ENCODE measurements at places on chromosomes 7 and 10. TPM values are rescaled to one million over a fixed set of nuclear protein-coding genes. Genes with fewer than 3 reads are reported as not detected.

DNA sequence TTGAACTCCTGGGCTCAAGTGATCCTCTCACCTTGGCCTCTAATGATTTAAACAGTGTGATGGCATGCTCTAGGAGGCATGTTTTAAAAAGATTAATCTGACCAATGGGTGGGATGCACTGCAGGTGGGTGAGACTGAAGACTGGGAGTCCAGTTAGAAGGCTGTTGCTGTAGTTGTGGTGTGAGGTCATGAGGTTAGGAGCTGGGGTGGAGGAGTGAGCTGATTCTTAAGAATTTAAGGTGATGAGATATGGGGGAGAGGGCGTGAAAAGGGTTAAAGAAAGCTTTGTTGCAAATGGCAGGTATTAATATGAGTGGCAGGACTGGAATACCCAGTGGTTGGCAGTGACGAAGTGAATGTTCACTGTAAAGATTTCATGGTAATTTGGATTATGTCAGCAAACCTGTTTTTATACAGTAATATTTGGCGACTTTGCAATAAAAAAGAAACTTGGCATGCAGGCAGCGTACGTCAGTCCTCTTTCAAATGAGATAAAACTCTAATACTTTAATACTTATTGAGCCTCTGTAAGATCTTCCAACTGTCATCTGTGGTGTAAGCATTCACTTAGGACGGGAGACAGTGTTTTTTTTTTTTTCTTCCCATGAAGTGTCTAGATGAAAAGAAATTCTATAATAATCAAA, 72.8 kb upstream of the MTPN start:
- H3K4me3 ChIP-seq: no peak overlapping the region
- DNase-seq: no peak
- H3K4me1 ChIP-seq: no peaks in the 10 kb centered on the region
- H3K36me3 ChIP-seq: peaks cover 11% of the 10 kb centered on the region

DNA sequence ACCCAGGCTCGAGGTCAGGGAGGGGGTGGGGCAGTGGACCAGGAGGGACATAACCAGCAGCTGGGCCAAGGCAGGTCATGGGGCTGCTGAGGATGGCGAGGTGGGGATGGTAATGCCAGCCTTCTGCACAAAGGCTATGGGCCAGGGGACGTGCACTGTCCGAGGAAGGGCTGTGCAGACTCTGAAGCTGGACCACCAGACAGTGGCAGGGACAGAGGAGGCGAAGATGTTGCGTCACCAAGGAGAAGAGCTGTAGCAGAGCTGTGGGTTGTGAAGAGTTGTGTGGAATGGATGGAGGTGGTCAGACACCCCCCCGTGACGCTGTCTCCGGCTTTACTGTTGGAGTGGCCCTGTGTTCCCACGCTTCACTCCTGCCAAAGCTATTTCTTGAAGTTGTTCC, 1.8 kb downstream of the CLEC2L start:
- no peak for DNase-seq
- H3K27me3 ChIP-seq: peaks cover 72% of the 10 kb centered on the region
- H3K4me3 ChIP-seq: no peak overlapping the region
- peaks cover 3% of the 10 kb centered on the region for H3K4me1 ChIP-seq

DNA sequence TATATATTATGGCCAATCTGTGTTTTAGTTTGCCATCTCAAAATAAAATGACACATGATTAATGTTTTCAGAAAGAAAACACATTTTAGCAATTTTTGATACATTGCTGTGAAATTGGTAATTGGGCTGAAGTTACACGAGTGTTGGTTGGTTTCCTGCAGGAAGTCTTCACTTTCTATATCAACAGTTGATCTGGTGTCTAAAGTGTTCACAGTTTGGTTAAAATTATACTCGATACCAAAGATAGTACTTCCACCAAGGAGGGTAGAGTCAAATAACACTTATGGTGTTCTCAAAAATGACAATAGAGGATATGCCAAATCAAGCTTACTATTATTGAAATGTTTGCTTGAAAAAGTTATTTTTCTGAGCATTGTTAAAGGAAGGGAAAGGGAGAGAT, 120.3 kb upstream of the GLCCI1 start:
- no peak overlapping the region for H3K4me3 ChIP-seq
- no peak overlapping the region for H3K27ac ChIP-seq
- no peaks in the 10 kb centered on the region for H3K27me3 ChIP-seq

DNA sequence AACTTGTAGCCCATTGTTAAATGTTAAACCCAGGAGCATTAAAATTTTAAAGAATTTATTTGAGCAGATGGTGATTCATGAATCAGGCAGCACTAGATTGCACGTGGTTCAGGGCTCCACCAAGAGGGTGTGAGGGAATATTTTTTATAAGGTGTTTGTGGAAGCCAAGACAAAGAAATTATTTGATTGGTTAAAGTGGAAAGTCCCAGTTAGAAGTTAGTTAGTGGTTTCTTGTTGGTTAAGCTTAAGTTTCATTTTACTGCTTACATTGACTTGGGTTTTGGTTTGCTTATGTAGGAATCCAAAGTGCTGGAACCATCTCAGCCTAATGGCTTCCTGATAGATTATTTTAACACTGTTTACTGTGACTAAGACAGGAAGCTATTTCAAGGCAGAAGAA, 906.2 kb downstream of the LRMDA start:
- H3K36me3 ChIP-seq: peaks cover 4% of the 10 kb centered on the region
- no peaks in the 10 kb centered on the region for H3K27me3 ChIP-seq
- no peak for DNase-seq
- H3K27ac ChIP-seq: 0 out of 2 replicates have a peak overlapping the region, but pooled peaks have one; percentile 93
- peaks cover 37% of the 10 kb centered on the region for H3K4me1 ChIP-seq

DNA sequence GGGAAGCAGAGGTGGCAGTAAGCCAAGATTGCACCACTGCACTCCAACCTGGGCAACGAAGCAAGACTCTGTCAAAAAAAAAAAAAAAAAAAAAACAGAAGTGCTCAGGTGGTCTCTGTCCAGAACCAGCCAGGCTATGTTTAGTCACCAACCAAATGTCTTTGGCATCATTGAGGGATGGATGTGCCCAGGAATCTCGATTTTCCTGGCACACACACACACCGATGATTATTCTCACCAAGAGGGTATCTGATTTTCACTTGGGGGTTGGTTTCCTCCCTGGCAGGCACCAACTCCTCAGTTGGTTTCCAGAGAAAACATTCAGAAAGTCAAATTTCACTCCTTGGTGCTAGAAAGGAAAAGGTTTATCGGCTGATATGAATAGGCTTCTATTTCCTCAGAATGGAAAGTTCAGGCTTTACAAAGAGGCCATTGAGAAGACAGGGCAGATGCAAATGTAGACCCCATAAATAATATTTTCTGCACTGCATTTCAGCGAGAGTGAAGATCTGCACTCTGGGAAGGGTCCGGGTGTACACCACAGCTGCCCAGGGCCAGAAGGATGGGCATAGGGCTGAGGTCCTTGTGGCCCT, 154.8 kb downstream of the TNS3 start:
- DNase-seq: no peak
- H3K4me3 ChIP-seq: no peak overlapping the region
- H3K4me1 ChIP-seq: no peaks in the 10 kb centered on the region
- peaks cover 5% of the 10 kb centered on the region for H3K36me3 ChIP-seq

The KCNH2 gene
- total RNA-seq: 14.6 TPM

GRCh38 chr7:22660293-22660692, 66.7 kb upstream of the IL6 start:
- no peaks in the 10 kb centered on the region for H3K36me3 ChIP-seq
- no peaks in the 10 kb centered on the region for H3K27me3 ChIP-seq
- no peak overlapping the region for H3K27ac ChIP-seq
- peaks cover 23% of the 10 kb centered on the region for H3K4me1 ChIP-seq
- H3K4me3 ChIP-seq: no peak overlapping the region

The EXOC6 gene
- 5.0 TPM for total RNA-seq

GRCh38 chr7:122394512-122394911, 90.0 kb upstream of the FEZF1 start:
- no peak overlapping the region for H3K4me3 ChIP-seq
- H3K4me1 ChIP-seq: peaks cover 26% of the 10 kb centered on the region
- no peaks in the 10 kb centered on the region for H3K36me3 ChIP-seq
- H3K27me3 ChIP-seq: no peaks in the 10 kb centered on the region

GRCh38 chr10:91043173-91043910, 122.5 kb upstream of the ANKRD1 start:
- H3K4me1 ChIP-seq: no peaks in the 10 kb centered on the region
- DNase-seq: no peak
- H3K27me3 ChIP-seq: peaks cover 17% of the 10 kb centered on the region

DNA sequence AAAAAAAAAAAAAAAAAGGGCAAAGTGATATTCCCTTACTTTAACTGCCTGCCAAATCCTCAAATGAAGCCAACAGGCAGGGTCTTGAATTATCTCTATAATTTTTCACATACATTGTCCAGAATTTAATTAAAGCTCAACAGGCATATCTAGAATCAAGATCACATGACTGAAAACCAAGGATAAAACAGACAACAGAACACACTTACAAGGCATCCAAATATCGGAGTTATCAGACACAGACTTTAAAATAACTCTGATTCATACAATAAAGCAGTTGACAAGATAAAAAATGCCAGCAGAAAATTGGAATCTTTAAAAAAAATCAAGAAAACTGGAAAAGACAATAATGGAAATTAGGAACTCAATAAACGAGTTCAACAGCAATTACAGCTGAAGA, 10.7 kb downstream of the CYTH3 start:
- no peak for DNase-seq
- no peaks in the 10 kb centered on the region for H3K27me3 ChIP-seq
- H3K27ac ChIP-seq: no peak overlapping the region
- H3K36me3 ChIP-seq: no peaks in the 10 kb centered on the region
- H3K4me1 ChIP-seq: peaks cover 33% of the 10 kb centered on the region
- no peak overlapping the region for H3K4me3 ChIP-seq

DNA sequence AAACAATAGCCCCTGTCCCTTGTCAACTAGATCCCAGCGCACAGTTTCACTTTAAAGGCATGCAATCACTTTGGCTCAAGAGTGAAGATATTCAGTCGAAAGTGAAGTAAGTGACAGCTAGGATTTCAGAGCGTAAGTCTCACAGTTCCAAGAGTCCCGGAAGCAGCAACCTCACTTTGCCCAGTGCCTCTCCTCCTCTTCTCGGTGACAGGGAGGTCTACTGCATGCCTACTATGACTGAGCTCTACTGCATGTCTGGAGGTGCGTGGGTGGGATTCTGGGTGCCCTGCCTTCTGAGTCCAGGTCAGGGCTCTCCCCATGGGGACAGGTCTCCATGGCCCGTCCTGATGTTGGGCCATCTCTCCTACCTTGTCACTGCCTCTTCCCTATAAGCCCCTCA, 17.0 kb downstream of the PRKCQ start:
- no peak overlapping the region for H3K27ac ChIP-seq
- H3K4me1 ChIP-seq: peaks cover 21% of the 10 kb centered on the region
- DNase-seq: no peak
- no peaks in the 10 kb centered on the region for H3K36me3 ChIP-seq

DNA sequence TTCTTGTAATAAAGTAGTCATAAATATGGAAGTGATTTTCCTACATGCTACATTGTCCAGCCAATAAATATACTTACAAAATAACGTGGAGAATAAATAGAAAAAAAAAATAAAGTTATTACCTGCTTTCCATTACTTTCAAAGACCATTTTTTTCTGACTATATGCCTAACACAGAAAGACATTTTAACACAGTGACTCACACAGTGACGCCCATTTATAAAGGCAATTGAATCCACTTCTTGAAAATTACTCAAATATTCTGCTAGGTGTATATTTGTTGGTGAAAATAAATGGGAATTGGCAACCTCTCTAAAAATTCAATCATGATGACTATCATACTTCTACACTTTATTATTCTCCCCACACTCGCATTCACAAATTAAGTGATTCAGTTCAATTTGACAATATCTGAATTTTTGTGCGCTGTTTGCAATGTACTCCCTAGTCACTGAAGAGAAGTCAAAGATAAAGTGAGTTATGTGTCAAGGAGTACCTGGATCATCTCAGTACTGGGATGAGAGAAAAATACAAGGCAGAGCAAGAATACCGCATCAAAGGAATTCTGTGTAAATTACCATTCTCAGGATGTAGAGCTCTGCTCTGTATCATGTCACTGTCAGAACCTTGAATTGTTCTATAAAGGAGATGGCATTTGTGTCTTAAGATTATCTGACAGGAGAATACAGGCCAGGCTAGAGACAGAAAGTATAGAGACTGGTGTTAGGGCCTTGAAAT, 642.7 kb downstream of the IPMK start:
- DNase-seq: no peak
- H3K36me3 ChIP-seq: no peaks in the 10 kb centered on the region
- no peak overlapping the region for H3K4me3 ChIP-seq
- H3K27ac ChIP-seq: no peak overlapping the region

GRCh38 chr10:62778125-62778524, 26.4 kb upstream of the ADO start:
- H3K27me3 ChIP-seq: no peaks in the 10 kb centered on the region
- no peaks in the 10 kb centered on the region for H3K4me1 ChIP-seq
- H3K36me3 ChIP-seq: no peaks in the 10 kb centered on the region
- no peak overlapping the region for H3K27ac ChIP-seq

Measured in WTC11 (cell line).